Glutamatergic neuron (in vitro differentiated cells): ENCODE measurements at places on chromosomes 6 and 20. TPM values are rescaled to one million over a fixed set of nuclear protein-coding genes. Genes with fewer than 3 reads are reported as not detected.

Gene VGLL2
- not detected for total RNA-seq

DNA sequence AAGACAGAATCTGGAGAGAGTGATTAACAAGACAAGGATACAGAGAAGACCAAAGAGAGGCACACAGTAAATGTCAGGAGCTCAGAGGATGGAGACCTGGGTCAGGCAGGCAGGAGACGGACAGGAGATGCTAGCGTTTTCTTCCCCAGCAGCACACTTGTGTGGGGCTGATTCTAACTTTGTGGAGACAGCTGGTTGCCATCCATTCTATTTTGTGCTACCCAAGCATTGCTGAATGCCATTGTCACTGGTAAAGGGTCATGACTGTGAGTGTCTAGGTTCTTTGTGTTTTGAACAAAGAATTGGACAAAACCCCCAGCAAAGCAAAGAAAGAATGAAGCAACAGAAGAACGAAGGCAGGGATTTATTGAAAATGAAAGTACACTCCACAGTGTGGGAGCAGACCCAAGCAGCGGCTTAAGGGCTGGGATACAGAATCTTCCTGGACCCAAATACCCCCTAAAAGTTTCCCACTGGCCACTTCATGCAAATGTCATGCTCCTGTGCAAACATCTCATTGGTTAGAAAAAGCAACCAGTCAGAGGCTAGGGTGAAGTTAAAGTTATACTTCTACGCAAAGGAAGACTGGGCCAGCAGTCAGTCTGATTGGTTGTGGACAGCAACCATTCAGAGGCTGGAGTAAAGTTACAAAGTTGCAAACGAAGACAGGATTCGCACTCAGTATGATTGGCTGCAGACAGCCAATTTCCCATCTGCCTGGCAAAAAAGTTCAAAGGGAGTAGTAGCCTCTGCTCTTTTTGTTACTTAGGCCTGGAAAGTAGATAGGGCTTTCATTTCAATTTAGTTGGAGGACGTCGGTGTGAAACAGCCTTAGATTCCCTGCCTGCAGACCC lies 17.5 kb downstream of the PTK7 start:
- DNase-seq, result no peak

Gene LY6G6D
- not detected for total RNA-seq

DNA sequence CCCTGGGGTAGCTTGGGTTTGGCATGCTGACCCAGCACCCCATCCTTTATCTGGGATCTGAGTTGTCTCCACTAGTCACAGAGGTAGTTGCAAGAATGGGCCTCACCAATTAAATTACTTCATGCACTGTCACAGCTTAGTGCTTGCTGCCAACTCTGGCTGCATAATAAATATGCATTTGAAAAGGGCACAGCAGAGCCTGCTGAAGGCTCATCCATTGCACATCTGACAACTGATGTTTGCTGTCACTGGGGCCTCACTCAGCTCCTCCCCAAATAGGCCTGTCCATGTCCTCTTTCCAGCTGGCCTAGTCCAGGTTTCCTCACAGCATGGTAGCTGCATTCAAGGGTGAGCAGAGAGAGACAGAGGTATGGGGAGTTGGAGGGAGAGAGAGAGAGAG lies 13.3 kb upstream of the NXT1 start:
- no peak for DNase-seq

Gene PPIL6
- 0.83 TPM for total RNA-seq

- DNase-seq, result no peak
These were observed 4.9 kb upstream of the DEK start for GRCh38 chr6:18269253-18269652.
